ENCODE measurements at places on chromosomes 1 and 21.

DNA sequence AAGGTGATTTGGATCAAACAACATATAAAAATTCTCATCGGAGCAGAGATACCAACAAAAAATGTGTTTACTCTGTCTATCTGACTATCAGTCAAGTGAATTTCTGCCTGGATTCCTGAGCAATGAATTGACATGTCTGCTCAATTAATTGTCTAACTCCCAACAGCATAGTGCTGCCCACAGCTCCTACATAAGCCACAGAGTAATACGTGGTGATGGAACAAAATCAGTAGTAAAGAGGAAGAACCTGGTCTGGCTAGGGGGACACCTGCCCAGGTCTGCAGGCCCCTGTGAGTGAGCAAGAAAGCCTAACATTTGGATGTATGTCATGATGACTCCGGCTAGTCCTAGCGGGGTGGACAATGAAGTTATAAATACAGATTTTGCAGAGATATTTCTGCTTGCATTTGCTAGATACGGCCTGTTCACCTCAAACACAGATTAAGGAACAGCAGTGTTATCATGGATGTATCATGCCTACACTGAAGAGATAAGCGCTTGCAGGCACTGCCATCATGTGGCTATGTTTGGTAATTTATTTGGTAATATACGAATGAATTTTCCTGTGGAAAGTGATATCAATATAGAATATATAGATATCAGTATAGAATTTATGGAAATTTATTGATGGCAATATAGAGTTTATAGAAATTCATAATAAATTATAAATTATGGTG is 69.6 kb upstream of the LRRC8B start:
- peak; percentile 52 for DNase-seq

GRCh38 chr1:10755970-10756521 is 40.4 kb downstream of the CASZ1 start:
- peak; percentile 62 for DNase-seq

DNA sequence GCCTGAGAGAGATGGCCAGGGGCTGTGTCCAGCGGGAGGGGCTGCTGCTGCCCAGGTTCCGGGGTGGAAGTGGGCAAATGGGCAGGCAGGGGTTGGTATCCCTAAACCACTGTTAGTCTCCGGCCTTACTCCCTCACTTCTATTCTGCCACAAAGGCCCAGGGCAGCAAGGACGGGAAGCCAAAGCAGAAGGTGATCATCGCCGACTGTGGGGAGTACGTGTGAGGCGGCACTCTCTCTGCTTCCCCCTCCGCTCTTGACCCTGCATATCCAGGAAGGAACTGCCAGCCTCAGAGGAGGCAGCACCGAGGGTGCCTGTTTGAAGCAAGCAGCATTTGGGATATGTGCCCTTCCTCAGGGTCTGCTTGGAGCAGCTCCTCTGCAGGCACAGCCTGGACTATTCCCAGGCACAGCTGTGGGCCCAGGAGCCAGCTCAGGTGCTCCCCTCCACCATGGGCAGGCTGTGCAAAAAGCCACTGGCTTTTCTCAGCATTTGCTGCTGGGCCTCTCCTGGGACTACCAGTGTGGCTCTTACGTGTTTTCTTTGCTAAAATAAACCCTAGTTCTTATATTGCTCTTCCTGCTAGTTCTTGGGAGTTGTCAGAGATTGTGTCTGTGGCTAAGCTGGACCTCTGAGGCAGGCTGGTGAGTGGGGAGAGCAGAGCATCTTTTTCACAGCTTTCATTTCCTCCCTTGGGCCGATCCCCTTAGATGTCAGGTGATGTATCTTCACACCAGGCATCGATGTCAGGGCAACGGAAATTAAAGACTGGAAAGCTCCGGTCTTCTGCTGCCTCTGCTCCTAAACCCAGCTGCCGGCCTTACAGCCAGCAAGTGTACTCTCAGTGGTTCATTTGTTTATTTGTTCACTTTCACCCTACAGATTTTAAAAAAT is 14.7 kb downstream of the PPIE start:
- DNase-seq, result no peak

DNA sequence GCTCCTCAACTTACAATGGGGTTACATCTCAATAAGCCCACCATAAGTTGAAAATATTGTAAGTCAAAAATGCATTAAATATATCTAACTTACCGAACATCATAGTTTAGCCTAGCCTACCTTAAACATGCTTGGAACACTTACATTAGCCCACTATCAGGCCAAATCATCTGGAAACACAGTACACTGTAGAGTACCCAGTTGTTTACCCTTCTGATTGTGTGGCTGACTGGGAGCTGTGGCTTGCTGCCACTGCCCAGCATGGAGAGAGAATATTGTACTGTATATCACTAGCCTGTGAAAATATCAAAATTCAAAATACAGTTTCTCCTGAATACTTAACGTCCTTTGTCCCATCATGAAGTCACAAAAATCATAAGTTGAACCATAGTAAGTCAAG is 40.4 kb upstream of the FRRS1 start:
- DNase-seq, result no peak

DNA sequence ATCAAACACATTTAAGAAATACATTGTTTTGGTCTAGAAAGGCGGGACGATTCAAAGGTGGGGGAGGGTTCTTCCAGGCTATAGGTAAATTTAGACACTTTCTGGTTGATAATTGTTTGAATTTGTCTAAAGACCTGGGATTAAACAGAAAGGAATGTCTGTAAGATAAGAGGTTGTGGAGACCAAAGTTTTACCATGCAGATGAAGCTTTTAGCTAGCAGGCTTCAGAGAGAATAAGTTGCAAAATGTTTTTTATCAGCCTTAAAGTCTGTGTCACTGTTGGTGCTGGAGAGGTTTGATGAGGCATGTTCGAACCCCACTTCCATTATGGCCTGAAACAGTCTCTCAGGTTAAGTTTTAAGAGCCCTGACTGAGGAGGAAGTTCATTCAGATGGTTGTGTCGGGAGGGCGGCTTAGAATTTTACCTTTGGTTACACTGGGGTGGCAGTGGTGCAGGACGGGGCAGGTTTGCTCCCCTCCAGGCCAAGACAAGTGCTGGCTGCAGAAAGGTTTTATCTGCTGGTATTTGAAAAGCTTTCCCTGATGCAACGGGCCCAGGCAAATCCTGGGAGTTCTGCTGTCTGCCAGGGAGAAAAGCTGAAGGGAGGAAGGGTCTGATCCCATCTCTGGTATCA is 16.0 kb upstream of the SLC2A5 start:
- DNase-seq, result no peak

- DNase-seq, result no peak
Observed at GRCh38 chr1:156241926-156242325, at the start of gene BGLAP. TSS of gene BGLAP (plus strand) at chr1:156242184. CDS start at chr1:156242232, 48 bp downstream.

- DNase-seq, result no peak
Observed at GRCh38 chr21:21606041-21606440, 607.8 kb downstream of the NCAM2 start.

GRCh38 chr1:239792157-239792556 is 299.5 kb upstream of the FMN2 start:
- DNase-seq, result no peak

DNA sequence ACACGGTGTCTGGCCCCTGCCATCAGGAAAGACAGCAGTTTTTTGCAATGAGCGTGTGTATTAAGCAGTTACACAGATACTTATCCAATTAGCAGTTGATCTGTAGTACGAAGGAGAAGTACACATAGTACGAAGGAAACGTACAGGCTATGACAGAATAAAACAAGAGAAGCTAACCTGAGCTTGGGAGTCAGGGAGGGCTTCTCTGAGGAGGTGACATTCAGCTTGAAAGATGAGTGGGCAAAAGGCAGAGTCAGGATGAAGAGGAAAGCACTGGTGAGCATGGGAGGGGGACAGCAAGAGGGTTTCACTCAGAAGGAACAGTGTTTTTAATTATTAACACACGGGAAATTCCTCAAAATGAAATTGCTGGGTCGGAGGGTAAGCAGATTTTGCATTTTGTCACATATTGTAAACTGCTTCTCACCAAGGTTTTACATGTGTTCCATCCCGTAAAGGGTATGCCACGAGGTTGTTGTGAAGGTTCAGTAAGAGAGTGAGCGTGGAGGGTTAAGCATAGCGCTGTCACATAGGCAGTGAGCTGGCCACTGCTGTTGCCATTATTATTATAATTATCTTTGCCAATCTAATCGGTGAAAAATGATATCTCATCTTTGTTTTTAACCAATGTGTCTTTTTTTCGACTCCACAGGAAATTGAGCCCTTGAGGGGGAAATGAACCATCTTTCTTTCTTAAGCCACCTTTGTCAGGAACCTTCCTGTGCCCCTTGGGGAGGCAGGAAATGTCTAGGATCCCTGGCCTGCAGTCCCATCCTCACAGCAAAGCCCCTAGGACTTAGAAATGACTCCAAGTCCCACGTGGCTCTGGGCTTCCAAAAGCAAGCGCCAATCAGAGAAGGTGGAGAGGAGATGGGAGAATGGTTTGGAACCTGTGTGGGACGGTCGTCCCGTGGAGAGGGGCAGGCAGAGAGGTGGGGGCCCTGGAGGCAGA is 47.3 kb upstream of the POU3F1 start:
- DNase-seq, result no peak

DNA sequence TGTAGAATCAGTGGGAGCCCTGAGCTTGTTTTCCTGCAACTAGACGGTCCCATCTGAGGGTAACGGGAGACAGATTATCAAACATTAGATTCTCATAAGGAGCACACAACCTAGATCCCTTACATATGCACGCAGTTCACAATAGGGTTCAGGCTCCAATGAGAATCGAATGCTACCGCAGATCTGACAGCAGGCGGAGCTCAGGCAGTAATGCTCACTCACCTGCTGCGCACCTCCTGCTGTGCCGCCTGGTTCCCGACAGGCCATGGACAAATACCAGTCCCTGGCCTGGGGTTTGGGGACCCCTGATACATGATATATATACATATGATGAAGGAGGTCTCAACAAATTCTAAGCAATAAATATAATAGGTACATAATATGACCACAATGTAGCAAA is 19.7 kb upstream of the SMIM12 start:
- DNase-seq, result no peak

Measured in activated T-cell treated with anti-CD3 and anti-CD28 coated beads, Interleukin-2, amount 50 U/mL, for 1 hour (primary cell).